ENCODE measurements at places on chromosomes 7 and 10. TPM values are rescaled to one million over a fixed set of nuclear protein-coding genes. Genes with fewer than 3 reads are reported as not detected.

GRCh38 chr10:28698075-28698474 is 20.8 kb downstream of the BAMBI start:
- no peak for DNase-seq

SP4 gene
- 5.9 TPM for polyA plus RNA-seq

- no peak for DNase-seq
These were observed 118.9 kb downstream of the PLXDC2 start for GRCh38 chr10:19935176-19935575.

- DNase-seq: no peak
These were observed 142.6 kb downstream of the SND1 start for GRCh38 chr7:127794551-127794950.

GRCh38 chr7:20131776-20132175 is 85.4 kb downstream of the MACC1 start:
- DNase-seq: no peak

DNA sequence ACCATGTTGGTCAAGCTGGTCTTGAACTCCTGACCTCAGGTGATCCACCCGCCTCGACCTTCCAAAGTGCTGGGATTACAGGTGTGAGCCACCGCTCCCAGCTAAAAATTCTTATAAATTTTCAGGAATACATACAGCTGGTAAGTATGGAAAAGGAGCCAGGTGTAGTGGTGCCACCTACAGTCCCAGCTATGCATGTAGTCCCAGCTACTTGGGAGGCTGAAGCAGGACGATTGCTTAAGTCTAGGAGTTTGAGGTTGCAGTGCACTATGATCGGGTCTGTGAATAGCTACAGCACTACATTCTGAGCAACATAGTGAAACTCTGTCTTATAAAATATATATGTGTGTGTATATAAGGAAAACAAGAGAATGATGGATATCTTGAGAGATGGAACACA is 19.0 kb downstream of the LDB1 start:
- DNase-seq: no peak

H2BK1 gene
- polyA plus RNA-seq: not detected

MMD2 gene
- not detected for polyA plus RNA-seq

DNA sequence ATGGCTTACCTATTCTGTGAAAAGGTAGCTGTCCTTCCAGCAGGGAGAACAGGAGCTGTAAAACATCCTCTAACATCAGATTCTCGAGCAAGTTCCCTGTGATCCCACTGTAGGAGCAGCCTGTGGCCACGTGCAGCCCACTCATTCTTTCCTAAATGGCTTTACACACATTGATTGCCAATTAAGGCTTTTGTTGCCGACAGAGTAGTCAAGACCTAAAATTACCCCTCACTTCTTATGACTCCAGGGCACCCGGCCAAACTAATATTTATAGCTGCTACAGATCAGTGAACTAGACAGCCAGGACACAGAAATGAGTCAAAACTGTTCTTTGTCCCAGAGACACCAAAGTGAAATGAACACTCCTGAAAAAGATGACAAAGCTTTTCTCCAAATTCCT is 832.1 kb downstream of the SORCS3 start:
- DNase-seq: no peak

All from muscle of arm (tissue), 14 donors.